ENCODE measurements at places on chromosomes 3 and 15.

DNA sequence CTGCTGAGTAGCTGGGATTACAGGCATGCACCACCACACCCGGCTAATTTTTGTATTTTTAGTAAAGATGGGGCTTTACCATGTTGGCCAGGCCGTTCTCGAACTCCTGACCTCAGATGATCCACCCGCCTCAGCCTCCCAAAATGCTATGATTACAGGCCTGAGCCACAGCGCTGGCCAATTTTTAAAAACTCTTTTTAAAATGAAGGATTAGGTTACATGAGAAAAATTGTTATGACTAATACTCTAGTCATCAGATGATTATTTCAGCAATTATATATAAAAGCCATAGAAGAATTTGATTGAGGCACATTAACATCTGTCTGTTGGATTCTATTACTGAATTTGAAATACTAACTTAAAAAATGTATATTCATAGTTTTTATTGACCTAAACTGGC, 134.1 kb upstream of the MNS1 start:
- no peak for DNase-seq

DNA sequence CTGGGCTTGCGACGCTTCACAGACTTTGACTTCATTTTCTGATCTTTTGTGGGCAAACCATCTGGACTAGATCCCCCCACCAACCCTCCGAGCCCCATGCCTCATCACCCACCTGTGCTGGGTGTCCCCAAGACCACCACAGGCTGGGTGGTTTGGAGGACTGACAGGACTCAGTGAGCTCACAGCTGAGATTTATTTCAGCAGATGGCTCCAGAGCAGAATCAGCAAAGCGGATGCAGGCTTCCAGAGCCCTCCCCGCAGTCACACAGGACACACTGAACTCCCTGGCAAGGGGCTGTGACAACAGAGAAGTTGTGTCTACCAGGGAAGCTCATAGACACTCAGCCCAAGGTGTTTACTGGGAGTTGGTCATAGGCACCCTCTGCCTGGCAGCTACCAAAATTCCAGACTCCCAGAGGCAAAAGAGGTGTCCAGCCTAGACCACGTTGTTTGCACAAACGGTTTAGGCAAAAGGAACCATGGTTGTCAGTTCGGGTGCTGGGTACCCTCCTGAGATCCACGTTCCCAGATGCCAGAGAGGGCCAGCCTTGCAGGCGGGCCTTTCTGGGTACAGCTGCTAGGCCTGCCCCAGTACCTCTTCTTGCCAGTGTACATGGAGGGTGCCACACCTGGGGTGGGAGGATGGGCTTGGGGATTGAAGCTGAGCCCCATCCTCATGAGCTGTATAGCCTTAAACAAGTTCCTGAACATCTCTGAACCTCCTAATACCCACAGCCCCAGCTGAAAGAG, 170.3 kb downstream of the NSMCE3 start:
- no peak for DNase-seq

GRCh38 chr15:73568564-73569280, 64.5 kb downstream of the NPTN start:
- DNase-seq = no peak

GRCh38 chr3:16227566-16227965, 37.2 kb downstream of the DPH3 start:
- DNase-seq = no peak

GRCh38 chr15:31306426-31307269, 20.0 kb upstream of the KLF13 start:
- DNase-seq = no peak

DNA sequence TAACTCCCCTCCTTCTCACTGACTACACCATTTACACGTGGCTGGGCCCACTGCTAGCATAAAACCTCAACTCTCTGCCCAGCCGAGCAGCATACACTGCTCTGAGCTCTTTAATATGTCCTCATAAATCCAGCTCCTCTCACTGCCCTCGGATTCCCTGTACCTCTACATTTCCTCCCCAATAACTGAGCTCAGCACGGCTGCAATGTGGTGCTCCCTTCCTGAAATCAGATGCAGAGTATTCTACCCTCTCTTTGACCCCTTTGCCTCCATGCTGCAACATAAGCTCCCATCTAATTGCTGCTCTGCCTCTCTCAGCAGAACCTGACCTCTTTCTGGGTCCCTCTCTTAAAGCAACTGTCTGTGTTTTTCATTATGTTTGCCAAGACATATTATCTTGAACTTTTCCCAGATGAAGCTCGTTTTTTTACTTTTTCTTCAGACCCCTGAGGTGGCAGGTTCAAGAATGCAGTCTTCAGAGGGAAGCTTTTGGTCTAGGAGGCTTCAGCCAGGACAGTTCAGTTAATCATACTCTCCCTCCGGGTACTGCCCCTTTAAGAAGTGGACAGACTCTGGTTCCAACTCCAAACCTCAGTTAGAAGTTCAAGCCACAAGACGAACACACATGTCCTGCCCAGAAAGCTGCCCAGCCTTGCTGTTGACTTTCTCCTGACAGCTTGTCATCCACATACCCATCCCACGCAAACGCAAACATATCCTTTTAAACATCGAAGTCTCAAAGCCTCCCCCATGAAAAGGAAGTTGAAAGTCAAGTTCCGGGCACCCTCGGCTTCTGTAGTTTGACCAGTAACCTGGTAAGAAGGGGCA, 81.1 kb upstream of the NEO1 start:
- DNase-seq = no peak

DNA sequence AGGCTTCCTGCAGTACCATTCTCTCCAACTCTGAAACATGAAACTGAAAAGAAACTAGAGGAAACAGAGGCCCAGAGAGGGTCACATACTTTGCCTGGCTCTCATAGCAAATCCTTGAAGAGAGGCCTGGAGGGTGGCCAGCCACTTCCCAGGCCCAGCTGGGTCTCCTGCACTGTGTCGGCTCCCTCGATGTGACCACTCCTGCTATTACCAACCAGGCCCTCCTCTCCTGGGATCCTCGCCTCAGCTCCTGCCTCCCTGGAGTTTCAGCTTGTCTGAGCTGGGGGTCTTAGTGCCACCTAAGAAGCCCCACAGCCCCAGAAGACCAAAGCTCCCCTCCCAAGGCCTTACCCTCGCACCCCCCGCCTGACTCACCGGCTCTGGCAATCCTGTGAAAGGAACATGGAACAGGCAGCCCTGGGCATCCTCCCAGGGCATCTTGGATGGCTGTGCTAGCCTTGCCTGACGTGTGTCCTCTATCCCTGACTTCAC, 4.6 kb downstream of the LOXL1 start:
- DNase-seq = no peak

DNA sequence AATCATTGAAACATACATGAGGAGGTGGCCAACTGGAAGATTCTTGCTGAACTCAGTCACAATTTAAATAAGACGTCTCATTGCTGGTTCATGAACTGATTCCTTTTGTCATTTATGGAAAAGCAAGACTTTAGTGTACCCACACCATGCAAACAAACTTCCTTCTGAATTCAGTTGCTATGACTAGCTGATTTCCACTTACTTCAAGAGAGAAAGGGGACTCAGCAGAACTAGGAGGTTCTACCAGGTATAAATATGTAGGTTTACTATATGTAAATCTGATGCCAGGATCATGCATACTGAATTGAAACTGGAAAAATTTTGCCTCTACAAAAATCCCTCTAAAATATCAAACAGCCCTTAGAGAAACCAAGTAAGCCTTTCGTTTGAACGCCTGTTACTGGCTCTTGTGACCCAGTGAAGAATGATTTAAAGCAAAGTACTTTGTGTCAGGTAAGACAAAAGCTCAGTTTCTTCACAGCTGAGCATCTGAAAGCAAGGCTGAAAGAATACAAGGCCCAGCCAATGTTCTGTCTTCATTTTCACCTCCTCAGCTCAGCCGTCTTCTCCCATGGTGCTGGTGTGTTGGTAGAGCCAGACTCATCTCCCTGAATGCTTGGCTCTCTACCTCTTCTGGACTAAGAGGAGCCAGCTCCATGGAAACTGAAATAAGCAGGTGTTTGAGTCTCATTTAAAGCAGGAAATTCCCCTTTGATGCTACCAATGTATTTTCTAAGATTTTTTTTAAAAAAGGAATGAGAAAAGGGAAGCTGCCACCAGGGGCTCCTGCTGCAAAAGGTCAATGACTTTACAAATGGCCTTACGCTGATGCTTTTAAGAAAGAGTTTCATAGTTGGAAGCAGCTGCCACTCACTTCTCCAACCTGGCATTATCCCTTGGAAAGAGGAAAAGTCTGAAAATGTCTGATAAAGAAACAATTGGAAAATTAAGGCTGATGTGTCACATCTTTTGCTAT, 301.6 kb downstream of the EFHB start:
- no peak for DNase-seq

GRCh38 chr15:43531018-43531670, 13.7 kb downstream of the MAP1A start:
- no peak for DNase-seq

GRCh38 chr3:78257951-78258530, 1218.1 kb downstream of the ROBO2 start:
- no peak for DNase-seq

DNA sequence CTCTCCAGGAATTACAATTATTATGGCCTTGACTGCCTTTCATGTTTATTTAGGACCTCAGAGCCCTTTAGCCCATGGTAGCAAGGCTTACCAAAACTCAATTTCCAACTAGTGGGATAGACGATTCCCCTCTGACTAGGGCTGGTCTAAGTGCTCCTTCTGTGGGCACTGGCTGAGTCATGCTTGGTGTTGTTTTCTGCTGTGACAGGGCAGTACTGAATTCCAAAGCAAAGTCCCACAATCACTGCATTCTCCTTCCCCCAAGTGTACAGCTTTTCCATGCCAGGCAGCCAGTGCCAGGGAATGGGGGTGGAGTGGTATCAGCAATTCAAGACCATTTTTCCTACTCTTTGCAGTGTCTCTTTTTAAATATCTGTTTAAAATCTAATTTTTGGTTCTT, 509.0 kb upstream of the NECTIN3 start:
- DNase-seq = no peak

- no peak for DNase-seq
These were observed 40.9 kb downstream of the GNB4 start for GRCh38 chr3:179410331-179410730.
